ENCODE measurements at places on chromosomes 12 and 14.

DNA sequence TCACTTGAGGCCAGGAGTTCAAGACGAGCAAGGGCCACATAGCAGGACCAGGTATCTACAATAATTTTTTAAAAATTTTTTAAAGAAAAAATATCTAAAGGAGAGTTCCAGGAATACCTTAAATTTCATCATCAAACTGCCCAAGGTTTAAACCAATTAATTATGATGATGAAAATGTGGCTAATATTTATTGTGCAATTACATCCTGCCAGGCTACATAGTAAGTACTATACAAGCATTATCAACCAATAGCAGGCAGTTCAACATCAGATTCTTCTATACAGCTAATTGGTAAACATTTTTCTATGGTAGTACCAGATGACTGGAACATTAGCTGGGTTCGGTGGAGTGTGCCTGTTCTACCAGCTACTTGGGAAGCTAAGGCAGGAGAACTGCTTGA, 24.4 kb downstream of the DENND5B start:
- DNase-seq = no peak

DNA sequence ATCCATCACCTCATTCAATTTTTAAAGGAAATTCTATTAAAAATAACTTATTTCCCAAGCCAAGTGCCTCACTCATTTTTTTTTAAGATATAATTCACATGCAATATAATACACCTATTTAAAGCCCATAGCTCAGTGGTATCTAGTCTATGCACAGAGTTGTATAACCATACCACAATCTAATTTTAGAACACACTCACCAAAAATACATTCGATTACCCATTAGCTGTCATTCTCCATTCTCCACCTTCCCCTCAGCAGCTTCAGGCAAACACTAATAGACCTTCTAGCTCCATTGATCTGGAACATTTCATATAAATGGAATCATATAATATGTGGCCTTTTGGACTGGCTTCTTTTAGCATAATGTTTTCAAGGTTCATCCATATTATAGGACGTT, 49.5 kb downstream of the CLMN start:
- no peak for DNase-seq

- no peak for DNase-seq
Measured at GRCh38 chr14:69559581-69560011, 15.1 kb downstream of the CCDC177 start.

- no peak for DNase-seq
Measured at GRCh38 chr14:39733741-39734140, 301.5 kb upstream of the FBXO33 start.

- DNase-seq = no peak
Measured at GRCh38 chr12:2485681-2486080, 309.1 kb upstream of the FKBP4 start.

GRCh38 chr12:93146263-93146939, 217.3 kb upstream of the EEA1 start:
- no peak for DNase-seq

- DNase-seq = peak; percentile 73
Measured at GRCh38 chr14:96362071-96362964, 823 bp downstream of the ATG2B start.

DNA sequence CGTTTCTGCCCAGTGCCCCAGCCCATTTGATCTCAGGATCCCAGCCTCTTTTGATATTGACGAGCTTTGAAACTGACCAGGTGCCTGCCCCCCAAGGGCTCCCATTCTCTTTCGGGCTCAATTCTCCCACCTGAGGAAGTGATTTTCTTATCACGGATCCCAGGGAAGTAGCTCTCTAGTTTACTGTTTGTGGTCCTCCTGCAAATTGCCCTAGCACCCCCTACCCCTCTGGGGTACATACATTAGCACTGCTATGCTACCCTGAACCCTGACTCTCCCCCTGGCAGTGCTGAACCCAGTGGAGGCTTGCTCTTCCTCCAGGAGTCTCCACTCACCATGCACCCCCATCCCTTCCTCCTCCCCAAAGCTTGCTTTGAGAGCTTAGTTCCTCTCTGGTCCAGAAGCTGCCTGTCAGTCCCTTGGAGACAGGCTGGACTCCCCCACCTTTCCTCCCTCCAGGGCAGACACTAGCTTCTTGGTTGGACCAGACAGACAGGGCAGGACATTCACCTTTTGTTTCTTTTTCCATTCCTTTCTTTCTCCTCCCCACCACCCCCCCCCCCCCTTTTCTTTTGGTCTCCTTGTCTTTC, 4.4 kb upstream of the TBX3 start:
- no peak for DNase-seq
